ENCODE measurements at places on chromosomes 3 and 15.

GRCh38 chr3:170809007-170809974 is 60.7 kb downstream of the RPL22L1 start:
- no peak for DNase-seq

- no peak for DNase-seq
These were observed 349.3 kb upstream of the SOX2 start for GRCh38 chr3:181362378-181362777.

DNA sequence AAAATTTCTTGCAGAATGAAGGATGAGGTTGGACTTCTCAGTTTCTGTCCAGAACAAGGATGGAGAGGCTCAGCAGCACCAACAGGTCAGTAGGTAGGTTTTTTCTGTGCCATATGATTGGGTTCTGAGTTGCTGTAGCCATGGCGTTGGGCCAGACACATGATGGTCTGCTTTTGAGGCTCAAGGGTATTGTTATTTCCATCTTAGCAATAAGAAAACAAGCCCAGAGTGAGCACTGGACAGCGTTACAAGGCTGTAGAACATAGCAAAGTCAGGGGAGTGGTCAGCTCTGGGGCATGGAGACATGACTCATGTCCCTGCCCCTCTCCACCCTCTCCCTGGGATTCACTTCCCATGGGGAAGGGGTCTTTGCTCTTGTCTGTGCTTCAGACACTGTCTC is 137.6 kb upstream of the TOPAZ1 start:
- DNase-seq = no peak

GRCh38 chr3:40306336-40306735 is 3.2 kb upstream of the EIF1B start:
- no peak for DNase-seq

GRCh38 chr3:70916375-70917055 is 604.1 kb upstream of the MDFIC2 start:
- no peak for DNase-seq

GRCh38 chr3:42652251-42652610 is 1.3 kb upstream of the ZBTB47 start:
- no peak for DNase-seq

- no peak for DNase-seq
These were observed 8.4 kb downstream of the THBS1 start for GRCh38 chr15:39589193-39589814.

- DNase-seq = no peak
These were observed 48.4 kb upstream of the RPL35A start for GRCh38 chr3:197901626-197902025.

GRCh38 chr15:31062310-31062847 is 39.1 kb downstream of the TRPM1 start:
- DNase-seq = no peak

- no peak for DNase-seq
These were observed 14.6 kb downstream of the DNAJB8 start for GRCh38 chr3:128452120-128452519.

GRCh38 chr3:134833453-134834163 is 38.5 kb downstream of the EPHB1 start:
- no peak for DNase-seq

DNA sequence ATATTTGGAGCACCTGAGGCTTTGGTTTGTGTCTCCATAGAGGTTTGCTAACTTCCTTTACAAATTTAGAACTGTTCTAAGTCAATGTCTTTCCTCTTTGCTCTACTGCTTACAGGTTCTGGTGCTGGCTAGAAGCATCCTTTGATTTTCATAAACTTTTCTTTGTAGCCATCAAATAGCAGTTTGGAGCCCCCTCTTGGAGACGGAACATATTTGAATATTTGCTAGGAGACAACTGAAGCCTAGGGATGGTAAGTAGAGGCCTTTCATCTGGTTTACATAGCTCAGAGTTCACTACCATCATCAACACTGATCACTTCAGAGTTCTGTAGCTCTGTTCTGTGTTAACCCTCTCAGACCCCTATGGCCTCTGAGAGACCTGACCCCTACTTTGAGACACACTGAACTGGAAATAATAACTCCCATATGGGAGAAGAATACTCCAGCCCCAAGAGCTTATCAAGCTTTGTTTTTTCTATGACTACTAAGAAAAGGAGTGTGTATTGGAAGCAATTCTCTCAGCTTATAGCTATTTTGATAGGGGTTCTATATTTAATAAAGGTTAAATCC is 420.4 kb downstream of the EPHA3 start:
- DNase-seq = no peak

GRCh38 chr3:66348704-66349103 is 127.9 kb downstream of the SLC25A26 start:
- no peak for DNase-seq

GRCh38 chr3:144775551-144775950 is 803.9 kb downstream of the DIPK2A start:
- DNase-seq = no peak

- DNase-seq = no peak
These were observed 223.8 kb downstream of the NTRK3 start for GRCh38 chr15:88032787-88033186.

DNA sequence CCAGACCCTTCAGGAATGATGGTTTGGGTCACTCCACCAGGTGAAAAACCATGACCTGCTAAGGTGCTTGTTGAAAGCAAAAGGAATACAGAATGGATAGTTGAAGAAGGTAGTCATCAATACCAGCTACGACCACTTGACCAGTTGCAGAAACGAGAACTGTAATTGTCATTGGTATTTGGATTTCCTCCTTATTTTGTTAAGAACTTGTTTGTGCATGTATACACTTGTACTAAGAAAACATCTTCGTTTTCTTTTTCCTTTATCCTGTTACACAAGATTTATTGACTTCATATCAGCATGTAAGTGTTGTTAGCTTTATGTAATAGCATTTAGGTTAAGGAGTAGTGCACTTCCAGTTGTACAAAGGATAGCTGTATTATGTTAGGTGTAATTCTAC is 261.8 kb downstream of the MCTP2 start:
- DNase-seq = no peak

- no peak for DNase-seq
These were observed 126.3 kb downstream of the IQCH start for GRCh38 chr15:67380921-67381320.

GRCh38 chr15:49415149-49415548 is 7.9 kb upstream of the FGF7 start:
- DNase-seq = no peak

DNA sequence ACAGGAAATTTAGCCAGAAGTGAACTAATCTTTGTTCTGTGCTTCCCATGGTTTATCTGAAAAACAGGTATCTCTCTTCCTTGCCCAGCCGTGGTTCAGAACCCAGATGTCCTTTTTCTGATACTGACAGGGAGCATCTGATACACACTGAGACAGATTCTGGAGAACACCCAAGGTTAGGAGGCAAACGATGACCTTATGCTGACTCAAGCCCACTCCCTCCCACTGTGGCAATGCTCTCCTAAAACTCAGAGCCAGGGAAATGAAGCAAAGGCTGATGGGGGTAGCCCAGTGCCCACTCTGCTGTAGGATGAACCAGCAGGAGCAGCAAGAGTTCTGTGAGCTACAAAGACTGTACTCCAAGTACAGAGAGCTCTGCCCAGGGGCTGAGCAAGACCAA is 225.1 kb downstream of the NTRK3 start:
- no peak for DNase-seq
